ENCODE measurements at places on chromosomes 1 and 21.

GRCh38 chr1:41915786-41916571 lies 2.7 kb downstream of the HIVEP3 start:
- DNase-seq: no peak

- no peak for DNase-seq
These were observed 109.2 kb downstream of the FAM78B start for GRCh38 chr1:166057650-166058049.

- no peak for DNase-seq
These were observed 203.7 kb downstream of the S1PR1 start for GRCh38 chr1:101440485-101440884.

DNA sequence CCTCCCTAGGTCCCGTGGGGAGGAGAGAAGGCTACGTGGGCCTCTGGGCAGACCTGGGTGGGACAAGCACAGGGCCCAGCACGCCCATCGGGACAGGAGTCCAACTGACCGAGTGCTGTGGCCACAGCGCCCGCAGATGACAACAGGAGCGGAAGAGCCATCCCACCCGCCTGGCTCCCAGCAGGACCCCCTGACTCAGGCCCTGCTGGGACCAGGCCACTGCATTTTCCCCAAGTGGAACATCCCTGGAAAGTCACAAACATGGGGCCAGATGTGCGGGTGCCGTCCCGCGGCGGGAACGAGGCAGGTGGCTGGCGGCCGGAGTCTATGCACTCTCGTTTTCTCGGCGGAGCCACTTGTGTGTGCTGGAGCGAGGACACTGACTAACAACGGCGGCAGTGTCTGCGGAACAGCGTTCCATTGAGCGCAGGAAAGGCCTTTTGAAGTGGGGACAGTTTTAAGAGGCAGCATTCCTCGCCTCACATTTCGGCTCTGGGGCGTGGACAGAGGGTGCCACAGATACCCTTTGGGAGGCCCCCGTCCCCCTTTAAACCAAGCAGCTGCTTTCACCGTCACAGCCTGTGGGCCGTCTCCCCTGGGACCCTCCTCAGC lies 93.7 kb upstream of the ARHGEF16 start:
- no peak for DNase-seq

DNA sequence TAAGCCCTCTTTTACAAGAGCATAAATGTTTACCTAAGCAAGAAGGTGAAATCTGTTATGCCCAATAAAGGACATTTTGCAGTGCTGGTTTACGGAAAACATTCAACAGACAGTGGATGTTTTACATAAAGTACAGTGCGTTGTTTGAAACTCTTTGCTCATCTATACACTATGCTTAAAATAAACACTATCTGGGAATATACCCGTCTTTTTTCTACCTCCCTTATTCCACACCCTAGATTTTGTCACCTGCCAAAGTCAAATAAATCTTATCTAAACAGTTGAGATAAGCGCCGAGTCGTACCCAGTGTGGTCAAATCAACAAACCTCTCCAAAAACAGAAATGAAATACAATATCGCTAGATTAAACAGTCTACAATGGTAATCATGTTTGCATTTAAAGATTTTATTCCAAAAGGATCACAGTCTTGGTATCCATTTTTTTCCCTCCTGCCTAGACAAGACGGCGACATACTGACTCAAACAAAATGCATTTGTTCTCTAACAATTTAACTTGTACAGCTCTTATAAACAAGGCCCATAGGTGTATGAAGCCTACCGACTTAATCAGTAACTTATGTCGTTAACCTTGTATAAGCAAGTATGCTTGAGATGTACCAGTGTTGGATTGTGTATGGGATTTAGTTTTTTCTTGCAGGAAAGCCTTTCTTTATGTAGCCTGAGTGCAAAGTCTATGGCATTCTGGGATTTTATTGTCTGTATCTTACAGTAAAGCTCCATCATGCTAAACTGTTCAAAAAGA lies 189.1 kb downstream of the FMN2 start:
- DNase-seq: no peak

GRCh38 chr1:156140879-156141707 lies 12.3 kb upstream of the SEMA4A start:
- peak; percentile 64 for DNase-seq

GRCh38 chr21:39796466-39796865 lies 51.5 kb downstream of the IGSF5 start:
- DNase-seq: no peak

DNA sequence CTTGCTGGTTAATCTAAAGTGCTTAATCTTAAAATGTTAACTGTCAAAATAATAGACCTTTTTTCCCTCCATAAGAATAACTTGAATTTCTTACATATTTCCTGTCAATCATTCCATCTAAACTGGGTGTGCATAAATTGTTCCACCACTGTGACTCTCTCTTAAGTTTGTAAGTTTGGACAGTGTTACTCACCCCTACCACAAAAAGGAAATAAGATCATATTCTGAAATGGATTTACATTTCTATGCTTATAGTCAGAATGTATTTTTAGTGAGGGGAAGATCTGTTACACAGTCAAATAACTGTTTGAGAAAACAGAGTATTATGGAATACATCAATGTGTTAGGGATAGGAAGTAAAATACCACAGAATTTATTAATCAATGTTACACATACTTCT lies 109.6 kb upstream of the DPYD start:
- no peak for DNase-seq

- DNase-seq: no peak
These were observed 3.1 kb upstream of the BARHL2 start for GRCh38 chr1:90720145-90720636.

DNA sequence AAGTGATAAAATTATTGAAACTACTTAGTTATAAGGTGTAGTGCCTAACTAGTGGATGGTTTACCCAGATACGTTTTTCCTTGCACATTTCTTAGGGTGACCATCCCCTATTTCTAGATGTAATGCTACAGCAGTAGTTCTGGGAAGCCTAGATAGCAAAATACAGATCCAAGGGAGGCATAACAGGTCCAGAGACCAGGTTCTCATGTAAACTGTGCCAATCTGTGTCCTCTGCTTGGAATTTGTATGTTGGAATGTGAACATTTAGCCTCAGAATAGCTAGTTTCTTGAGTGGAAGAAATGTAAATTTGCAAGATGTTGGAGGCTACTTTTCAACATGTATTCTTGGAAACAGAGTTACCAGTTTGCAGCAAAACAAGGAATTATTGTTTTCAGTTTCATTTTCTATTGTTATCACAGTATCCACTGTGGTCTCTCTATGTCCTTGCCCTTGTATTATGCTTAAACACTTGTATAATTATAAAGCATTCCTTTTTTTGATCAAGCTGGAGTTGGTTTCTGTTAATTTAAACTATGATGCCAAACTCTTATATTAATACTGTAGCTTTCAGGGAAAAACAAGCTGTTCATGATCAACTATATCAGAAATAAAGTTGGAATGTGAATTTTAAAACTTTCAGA lies 102.0 kb upstream of the BRINP3 start:
- no peak for DNase-seq

- DNase-seq: no peak
These were observed 29.4 kb downstream of the CDK18 start for GRCh38 chr1:205533748-205534443.

- DNase-seq: no peak
These were observed 48.5 kb downstream of the RGS7 start for GRCh38 chr1:241308471-241308870.

DNA sequence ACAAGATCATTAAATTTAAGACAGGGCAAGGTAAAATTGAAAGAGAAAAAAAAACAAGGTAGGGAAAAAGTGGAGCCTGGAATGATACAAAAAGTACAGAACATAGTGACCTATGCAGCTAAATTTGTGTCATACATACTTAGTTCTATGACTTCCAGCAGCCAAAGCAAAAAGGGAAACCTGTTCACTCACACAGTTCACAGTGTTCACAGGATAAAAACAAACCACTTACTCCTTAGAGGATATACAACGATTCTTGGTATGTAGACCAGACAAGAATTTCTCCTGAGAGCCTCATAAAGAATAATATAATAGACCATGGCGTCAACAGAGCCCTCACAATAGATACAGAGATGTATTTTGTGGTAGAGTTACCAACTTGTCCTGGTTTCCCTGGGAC lies 27.5 kb downstream of the COA7 start:
- DNase-seq: no peak

- no peak for DNase-seq
These were observed 86.1 kb downstream of the CTH start for GRCh38 chr1:70497152-70497551.

DNA sequence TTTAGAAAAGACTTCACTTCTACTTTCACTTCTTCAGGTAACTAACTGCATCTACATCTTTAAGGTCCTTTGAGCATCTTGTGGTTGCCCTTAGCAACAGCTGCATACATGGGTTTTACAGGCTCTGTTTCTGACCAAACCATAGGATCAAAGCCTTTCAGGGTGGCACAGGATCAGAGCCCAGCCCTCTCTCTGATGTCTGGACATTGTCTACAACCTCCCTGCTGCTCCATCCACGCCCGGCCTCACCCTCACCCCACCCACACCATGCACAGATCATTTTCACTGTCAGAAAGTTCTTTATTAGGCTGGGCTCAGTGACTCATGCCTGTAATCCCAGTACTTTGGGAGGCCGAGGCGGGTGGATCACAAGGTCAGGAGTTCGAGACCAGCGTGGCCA lies 5.2 kb downstream of the NCF2 start:
- peak; percentile 69 for DNase-seq

DNA sequence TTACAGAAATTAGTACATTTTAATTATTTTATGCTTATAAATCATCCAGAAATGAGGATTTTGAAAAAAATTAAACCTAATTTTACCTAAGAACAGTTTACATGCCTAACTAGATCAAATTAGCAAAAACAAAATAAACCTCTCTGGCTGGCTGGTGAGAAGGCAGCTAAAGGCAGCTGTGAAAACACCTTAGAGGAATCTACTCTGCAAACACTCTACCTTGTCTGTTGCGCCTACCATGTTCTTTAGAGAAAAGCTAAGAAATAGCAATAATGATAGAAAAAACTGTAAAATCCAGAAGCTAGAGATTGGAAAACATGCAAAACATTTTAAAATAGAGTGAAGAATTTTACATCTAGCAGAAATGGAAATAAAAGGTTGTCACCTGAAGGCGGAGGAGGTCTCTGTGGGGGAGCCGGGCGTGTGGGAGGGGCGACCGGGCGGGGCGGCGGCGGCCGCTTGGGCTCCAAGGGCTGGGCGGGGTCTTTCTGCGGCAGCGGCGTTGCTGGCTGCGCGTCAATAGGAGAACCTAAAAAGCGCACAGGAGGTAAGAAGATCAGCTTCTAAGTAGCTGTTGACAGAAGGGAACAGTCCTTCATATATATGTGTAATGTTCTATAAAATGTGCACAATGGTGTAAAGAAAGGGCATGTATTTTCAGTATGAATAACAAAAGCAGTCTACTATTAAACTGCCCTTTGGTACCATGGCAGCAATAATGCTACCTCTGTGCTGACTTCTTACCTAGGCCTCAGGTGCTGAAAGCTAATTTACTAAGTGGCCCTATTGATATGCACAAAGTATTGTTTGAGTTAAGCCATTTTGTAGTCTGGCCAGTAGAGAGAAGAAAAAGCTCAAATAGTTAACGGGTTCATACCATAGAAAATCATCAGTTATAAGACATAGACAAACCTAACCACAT lies 33.3 kb upstream of the CFAP298 start:
- DNase-seq: no peak

DNA sequence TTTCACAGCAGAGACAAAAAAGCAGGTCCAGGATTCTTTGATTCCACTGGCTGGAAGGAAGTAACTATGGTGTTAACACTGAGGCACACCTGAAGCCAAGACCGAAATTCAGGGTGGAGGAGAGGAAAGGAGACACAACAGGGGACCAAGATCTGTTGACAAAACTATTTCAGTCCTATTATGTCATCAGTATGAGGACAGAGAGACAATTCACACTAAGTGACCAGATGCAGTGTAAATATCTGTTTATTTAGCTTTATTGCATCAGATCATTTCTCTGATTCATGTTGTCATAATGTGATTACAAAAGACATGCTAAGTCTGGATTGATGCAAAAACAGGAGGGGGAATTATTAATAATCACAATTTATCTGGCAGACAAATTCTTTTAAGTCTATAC lies 118.8 kb downstream of the SIPA1L2 start:
- no peak for DNase-seq

All from OCI-LY7 (cell line).